ENCODE measurements at places on chromosomes 5 and 9.

GRCh38 chr5:87361536-87362213 is 51.1 kb downstream of the CCNH start:
- no peak for DNase-seq

DNA sequence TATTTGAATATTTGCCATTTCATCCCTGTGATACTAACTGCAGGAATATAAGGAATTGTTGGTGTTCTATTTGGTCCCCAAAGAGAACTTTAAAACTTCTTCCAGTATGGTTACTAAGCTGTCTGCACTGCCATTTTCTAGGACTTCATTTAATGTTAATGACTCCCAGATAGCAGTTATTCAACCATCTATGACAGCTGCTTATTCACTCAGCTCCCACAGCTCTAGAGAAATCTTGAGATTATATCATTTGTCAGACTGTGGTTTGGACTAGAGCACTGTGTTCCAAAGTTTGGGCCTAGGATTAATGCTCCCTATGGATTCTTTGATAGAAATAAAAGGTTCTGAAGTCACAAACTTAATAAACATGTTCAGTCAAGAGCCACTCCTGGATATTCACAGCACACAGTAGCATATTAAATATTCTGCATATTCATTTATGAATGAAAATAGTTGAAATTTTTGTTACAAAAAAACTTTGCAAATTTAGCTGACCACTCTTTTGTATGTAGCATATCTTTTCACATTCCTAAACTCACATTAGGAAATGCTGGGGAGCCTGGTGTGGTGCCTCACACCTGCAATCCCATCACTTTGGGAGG is 173.7 kb downstream of the NFIB start:
- DNase-seq = no peak

DNA sequence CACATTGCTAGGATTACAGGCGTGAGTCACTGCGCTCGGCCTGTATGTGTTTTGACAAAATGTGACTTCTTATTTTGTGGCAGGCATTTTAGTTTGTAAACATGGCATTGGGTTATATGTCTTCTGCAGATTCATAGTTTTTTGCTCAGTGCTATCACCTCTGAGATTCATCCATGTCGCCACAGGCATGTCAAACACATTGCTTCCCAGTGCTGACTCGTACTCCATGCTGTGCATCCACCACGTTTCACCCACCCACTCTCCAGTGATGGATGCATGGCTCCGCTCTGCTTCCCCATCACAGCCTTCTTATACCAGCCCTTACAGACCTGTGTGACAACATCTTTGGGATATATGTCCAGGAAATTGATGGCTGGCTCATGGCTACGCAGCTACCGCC is 158.8 kb downstream of the GAS1 start:
- DNase-seq = no peak

DNA sequence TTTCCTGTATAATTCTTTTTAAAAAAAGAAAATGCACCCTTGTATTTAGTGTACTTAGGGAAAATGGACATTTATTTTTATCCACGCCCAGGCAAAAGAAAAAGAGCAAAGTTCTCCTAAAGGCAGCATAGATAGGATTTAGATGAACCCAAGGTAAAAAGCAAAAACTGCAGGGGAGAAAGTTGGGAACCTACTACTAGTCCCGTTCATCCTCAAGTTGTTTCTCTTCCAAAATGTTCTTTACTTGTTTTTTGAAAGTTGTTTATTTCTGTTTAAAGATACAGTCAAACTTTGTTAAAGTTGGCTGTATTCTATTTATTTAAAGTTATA is 9.8 kb downstream of the RUSC2 start:
- no peak for DNase-seq

DNA sequence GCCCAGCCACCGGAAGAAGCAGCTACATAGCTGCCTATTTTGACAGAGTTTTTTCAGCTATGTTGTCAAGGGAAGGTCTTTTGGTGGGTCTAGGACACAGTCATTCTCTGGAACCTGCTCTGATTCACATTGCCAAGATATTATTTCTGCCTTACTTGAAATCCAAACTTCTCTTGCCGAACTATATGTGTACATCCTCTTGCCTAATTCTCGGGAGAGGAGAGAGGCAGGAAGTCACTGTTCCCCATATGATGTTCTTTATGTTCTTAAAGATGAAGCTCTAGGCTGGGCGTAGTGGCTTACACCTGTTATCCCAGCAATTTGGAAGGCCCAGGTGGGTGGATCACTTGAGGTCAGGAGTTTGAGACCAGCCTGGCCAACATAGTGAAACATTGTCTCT is 8.6 kb downstream of the TMEM252 start:
- DNase-seq = no peak

DNA sequence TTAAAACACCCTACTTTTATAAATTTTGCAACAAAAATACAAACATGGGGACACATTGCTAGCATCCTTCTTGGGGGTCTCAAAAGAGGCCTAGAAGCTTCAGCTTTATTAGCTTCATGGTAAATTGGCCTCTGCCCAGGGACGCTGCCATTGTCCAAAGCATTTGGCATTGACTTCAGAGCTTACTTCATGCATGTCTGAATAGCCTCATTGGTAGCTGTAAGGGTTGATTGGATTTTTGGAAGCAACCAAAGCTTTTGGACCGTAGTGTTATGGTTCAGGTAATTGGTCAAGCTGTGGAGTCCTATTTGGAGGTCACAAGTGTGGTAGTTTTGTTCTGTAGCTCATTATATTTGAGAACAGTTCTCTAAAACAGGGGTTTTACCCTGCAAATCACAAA is 411.7 kb upstream of the SLC24A2 start:
- no peak for DNase-seq

GRCh38 chr9:35871545-35871944 is 1.3 kb upstream of the OR13J1 start:
- DNase-seq = no peak

DNA sequence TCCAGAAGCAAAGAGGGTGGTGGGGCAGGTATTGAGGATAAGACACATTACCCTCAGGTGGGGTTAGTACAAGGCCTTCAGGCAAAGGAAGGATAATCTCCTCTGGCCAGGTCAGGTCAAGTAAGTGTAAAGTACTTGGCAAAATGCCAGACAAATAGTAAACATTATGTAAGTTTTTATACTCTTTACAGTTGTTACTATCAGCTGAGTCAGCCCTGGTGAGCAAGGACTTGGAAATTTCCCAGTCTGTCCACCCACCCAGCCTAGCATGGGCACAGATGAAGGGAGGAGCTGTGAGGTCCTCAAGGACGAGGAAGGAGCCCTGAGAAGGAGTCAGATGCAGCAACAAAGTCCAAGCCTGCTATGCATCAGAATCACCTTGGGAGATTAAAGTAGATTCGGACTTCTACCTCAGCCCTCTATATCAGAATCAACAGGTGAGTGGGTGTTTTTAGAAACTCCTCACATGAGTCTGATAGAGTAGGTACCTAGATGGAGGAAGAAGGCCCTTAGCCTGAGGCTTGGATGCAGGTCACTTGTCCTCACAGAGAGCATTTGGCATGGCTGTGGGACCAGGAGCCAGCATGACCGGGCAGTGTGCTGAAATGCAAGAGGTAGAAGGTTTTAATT is 50.2 kb upstream of the BARX1 start:
- no peak for DNase-seq

DNA sequence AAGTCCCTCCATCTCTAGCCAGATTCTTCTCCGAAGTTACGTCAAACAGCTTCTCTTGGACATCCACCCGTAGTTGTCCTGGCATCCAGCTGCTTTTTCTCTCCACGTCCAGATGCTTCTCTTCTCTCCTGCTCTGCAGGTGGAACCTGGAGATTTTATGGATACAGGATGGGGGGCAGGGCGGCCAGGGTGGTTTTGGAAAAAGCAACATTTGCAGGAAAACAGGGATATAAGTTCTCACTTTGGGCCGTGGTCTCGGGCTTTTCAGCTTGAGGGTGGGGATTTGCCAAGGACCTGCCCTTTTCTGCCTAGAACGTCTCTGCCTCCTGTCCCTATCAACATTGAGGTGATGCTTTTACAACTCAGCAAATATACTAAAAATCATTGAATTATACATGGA is 1941.6 kb upstream of the C9orf72 start:
- DNase-seq = no peak

- DNase-seq = no peak
These were observed 20.6 kb downstream of the EMB start for GRCh38 chr5:50420343-50420935.

DNA sequence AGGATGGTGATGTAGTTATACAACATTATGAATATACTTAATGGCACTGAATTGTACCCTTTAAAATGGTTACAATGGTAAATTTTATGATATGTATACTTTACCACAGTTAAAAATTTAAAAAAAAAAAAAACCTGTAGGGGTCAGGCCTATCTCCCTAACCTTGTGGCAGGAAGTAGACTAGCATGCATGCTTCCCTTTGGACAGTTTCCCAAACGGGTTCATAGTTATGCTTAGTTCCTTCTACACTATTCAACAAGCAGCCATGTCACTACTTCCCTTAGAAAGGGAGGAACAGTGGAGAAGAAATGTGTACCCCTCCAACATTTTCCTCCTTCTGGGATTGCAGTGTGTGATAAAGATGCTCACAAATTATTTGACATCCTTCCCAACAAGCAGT is 32.5 kb downstream of the IDNK start:
- DNase-seq = no peak

DNA sequence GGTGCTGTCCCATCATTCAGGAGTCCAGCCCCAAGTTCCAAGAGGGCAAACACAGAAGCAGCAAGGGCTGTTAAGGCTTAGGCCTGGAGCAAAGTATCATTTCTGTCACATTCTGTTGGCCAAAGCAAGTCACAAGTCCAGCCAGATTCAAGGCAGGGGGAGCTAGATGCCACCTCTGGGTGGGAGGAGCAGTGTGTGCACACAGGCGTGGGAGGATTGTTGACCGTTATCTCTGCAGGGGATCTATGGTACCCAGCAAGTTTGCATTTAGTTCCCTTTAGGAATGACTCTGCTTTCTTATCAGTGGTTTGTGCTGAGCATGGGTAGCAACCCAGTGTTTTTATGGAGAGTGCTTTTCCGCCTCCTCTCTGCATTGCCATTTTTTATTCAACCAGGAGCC is 278.9 kb downstream of the NR3C1 start:
- no peak for DNase-seq

GRCh38 chr5:168409591-168410458 is 76.4 kb upstream of the RARS1 start:
- DNase-seq = no peak

DNA sequence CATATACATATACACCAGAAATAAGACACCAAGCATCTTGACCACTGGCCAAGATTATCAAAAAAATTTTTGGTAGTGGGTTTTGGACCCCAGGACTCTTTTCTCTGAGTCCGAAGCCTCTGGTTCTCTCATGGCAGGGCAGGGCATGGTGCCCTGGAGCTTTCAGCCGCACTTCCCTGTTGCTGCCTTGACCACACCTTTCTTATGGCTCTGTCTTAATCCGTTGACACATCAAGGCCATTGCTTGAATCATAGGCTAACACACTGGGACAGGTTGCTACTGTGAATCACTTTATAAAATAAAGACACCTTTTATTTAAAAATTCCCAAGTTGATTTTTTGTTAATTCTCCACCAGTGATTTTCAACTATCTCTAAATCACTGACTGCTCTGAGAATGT is 45.4 kb upstream of the CAST start:
- no peak for DNase-seq

DNA sequence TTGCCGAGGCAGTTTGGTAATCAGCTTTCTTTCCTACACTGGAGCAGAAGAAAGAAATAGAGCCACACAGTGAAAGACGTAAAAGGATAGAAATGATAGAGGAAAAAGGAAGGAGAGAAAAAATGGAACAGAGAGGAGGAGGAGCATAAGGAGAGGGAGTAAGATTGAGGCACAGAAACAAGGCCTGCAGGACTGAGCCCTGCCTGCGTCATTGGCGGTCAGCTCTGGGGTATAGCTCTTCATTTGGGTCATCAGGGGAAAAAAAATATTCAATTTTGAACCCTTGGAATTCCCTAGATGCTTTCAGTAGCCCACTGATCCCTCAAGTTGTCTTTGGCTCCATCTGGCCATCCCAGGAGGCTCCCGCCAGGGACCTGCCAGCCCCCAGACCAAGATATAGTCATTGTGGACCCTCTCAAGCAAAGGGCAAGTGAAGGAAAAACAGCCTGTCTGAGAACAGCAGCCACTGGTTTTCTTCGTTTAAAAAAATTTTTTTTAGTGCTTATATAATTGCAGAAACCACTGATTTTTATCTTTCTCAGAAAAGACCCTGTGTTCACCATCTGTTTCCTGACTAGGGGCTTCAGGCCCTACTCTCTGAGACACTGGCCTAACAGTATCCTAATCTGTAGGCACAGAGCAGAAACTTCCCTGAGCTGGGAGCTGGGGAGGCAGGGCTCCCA is 31.3 kb upstream of the MATR3 start:
- no peak for DNase-seq

- DNase-seq = no peak
These were observed 211.9 kb upstream of the TRIM32 start for GRCh38 chr9:116475201-116475600.

DNA sequence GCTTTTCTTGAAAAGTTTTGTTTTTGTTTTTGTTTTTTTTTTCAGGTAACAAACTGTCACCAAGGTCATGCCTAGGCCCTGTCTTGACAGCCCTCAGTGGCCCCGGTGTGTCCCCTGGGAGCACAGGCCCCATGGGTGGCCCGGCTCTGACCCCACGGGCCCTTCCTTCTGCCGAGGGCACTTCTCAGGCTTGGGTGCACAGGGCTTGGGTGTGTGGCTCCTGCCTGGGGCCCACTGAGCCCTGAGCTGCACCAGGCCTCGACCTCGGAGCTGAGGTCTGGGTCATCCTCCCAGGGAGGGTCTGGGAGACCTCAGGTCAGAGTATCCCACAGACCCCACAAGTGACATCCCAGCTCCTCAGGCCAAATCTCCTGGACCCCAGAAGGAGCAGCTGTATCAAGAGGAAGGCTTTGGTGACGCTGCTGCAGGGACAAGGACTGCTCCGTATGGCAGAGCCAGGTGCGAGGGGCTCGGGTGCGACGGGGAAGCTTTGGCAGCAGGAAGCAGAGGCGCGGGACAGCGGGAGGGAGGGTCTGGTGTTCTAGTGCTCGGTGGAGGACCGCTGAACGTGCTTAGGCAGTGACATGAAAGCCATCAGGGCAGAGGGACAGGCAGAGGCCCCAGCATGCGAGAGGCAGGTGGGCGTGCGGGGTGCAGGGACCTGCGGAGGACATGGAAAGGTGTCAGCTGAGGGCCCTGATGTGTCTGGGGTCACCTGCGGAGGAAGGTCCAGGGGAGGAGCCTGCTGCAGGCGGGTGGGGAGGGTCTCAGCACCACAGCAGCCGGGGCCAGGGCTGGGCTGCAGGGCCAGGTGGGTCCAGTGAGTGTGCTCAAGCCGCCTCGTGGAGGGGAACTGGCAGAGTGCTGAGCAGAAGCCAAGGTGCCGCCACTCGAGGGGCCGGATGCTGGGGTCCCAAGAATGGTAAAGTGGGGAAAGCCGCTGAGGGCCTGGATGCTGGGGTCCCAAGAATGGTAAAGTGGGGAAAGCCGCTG is 18.4 kb upstream of the SLC9A3 start:
- DNase-seq = no peak
